GM12865 (cell line): ENCODE measurements at places on chromosomes 7 and 10.

GRCh38 chr10:61166065-61166464 is 222.1 kb upstream of the RHOBTB1 start:
- no peak for DNase-seq

DNA sequence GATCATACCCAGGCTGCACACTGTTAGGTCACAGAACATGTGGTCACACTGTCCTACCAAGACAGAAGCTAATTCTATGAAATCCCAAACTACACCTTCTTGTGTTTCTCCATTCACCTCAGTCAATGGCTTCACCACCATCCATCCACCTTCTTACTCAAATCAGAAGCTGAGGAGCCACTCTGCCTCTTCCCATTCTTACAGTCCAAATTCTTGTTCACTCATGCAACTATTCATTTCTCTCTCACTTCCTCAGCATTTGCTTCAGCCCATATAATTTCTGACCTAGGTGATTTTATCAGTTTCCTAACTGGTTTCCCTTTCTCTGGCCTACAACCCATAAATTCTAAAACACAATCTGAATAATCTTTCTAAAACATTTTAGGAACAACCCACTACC is 229.2 kb downstream of the LRRN3 start:
- DNase-seq: no peak

DNA sequence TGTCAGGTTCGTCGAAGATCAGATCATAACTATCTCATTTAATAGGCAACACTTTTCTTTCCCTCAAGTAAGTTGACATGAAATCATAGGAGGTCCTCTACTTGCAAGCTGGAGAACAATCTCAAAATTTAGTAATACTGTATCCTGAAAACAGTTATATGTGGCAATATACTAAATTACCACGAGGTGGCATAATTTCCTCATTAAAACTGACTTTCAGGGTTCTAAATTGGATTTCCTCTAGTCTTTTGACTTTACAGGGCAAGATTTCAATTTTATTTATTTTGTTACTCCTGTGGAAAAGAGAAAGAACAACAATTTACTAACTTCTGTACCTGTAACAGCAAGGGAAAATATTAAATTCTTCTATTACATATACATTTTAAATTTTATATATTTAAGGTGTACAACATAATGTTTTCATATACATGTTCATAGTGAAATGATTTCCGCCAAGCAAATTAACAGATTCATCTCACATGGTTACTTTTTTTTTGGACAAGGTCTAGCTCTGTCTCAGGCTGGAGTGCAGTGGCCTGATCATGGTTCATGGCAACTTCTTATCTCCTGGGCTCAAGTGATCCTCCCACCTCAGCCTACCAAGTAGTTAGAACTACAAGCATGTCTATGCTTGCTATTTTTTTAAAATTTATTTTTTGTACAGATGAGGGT is 53.4 kb upstream of the CYP2C18 start:
- DNase-seq: peak; percentile 37

- DNase-seq: no peak
These were observed 122.0 kb downstream of the TRRAP start for GRCh38 chr7:99000196-99000903.

GRCh38 chr7:104961821-104962220 is 52.2 kb upstream of the KMT2E start:
- DNase-seq: no peak

GRCh38 chr7:114100810-114101209 is 182.0 kb upstream of the PPP1R3A start:
- DNase-seq: no peak

DNA sequence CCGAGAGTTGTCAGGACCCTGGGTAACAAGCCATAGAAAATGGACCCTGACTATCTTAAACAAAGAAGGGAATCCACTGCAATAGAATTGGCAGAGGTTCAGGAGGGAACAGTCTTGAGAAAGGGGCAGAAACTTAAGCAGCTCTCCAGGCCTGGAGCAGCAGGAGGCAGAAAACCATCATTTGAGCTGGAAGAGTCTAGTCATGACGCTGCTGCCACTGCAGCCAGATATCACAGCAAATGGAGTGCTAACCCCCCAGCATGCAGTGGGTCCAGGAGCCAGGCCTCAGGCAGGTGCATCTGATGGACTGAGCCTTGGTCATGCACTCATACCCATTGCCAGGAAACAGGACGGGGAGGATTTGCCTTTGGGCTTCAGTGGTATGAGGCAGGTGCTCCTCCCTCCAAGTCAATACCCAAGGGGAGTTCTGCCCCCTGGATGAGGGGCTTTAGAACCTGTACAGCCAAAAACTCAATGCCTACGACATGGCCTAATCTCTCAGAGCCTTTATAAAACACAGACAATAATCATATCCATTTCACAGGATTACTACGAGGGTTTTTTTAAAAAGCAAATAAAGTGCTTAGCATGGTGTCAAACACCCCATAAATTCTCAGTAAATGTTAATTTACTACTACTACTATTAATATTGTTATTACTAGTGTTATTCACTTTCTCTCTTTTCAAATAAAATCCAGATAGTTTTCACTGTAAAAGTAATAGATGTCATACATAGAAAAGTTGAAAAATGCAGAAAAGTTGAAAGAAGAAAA is 30.7 kb downstream of the DUSP5 start:
- DNase-seq: no peak
